ENCODE measurements at places on chromosomes 3 and 15.

DNA sequence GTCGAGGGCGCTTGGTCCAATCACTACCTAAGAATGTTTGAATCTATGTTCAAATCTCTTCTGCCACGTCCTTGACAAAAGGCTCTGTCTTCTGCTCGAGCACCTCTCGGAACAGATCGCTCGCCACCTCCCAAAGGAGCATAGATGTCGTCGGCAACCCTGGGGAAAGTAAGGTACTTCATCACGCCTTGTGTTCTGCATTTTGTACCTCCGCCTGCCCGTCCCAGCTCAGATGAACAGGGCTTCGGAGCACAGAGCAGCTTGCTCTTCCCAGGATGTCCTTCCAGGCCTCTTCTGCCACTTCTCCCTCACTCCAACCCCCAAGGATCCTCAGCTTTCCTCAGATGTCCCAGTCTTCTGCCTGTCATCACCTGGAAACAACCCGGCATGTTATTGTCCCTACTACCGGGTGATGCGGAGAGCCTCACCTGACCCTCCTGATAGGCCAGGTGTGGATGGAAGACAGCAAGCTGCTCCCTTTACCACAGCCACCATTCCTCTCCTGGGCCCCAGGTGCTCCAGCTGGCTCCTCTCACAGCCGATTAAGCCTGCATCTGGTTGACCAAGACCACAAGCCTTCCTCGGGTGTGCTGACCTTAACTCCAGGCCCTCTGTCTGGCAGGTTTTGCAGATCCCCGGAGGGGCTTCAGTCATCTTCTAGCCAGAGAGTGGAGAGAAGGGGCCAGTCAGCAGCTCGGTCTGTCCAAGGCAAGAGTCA lies 270.5 kb downstream of the FAM43A start:
- DNase-seq = no peak

DNA sequence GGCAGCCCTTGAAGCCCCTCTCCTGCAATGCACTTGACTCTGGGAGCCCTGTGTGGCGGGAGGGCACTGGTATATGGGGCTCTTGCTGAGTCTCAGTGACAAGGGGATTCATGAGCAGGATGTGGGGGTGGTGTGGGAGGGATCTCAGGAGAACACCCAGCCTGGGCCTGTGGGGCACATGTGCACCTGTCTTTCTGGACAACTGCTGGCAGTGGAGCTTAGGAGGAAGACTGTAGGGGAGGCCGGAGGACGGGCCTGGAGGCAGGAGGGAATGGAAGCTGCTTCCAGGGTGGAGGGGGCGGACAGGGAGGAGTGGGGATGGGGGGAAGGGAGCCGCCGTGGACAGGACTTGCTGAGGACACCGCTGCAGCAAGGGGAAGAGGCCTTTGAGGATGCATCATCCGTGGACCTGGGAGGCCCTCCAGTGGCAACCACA lies 10.8 kb upstream of the SNRPA1 start:
- no peak for DNase-seq

- DNase-seq = no peak
Observed at GRCh38 chr3:64303401-64303800, 78.1 kb upstream of the PRICKLE2 start.

- no peak for DNase-seq
Observed at GRCh38 chr3:36365829-36366228, 14.5 kb upstream of the STAC start.

DNA sequence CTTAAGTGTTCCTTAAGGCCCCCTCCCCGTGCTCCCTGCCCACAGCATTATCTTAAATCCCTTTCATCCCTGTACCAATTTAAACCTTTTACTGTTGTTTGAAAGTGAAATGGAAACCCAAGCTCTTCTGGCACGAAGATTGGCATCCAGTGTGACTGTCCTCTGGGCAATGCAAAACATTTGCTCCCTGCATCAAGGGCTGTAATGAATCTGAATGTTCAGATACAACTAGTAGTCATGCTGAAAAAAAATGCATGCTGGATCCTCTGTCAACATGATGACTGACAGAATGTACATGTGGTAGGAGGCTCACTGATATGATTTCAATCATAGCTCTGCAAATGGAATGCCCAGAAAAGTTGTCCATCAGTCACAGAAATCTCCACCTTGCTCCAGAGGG lies 8.1 kb upstream of the CDIN1 start:
- no peak for DNase-seq

GRCh38 chr3:120684896-120685295 lies 2.9 kb upstream of the HGD start:
- DNase-seq = no peak

DNA sequence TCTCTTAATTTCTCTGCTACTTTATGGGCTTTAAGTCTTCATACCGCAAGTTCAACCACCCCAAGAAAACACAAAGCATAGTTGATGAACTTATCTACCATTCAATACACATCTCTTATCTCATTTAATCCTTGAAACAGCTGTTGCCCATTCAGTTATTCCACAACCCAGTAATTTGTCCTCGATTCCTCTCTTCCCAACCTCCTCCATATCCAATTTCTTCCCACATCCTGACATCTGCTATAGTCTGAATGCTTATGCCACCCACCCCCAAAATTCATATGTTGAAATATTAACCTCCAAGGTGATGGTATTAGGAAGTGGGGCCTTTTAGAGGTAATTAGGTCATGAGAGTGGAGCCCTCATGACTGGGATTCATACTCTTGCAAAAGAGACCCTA lies 345.4 kb downstream of the ERC2 start:
- DNase-seq = no peak

DNA sequence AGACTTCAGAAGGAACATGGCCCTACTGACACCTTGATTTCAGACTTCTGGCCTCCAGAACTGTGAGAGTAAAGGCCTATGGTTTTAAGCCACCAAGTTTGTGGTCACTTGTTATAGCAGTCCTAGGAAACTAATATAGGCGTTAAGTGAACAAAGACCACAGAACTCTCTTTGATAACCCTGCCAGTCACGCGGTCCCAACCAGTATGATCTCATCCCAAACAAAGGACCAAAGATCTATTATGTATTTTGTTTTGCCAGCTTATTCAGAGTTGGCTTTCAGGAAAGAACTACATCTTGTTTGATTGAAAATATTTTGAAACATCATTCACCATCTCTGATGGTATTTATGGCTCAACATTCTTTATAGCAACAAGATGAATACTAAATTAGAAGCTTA lies 294.4 kb upstream of the SLCO3A1 start:
- no peak for DNase-seq
